DMS79 (cell line): ENCODE measurements at places on chromosomes 7 and 10.

GRCh38 chr10:61136139-61136538 lies 192.2 kb upstream of the RHOBTB1 start:
- no peak for DNase-seq

GRCh38 chr7:32518534-32519140 lies 23.3 kb downstream of the AVL9 start:
- DNase-seq = no peak

- no peak for DNase-seq
These were observed 39.6 kb downstream of the STAM start for GRCh38 chr10:17683541-17683940.

DNA sequence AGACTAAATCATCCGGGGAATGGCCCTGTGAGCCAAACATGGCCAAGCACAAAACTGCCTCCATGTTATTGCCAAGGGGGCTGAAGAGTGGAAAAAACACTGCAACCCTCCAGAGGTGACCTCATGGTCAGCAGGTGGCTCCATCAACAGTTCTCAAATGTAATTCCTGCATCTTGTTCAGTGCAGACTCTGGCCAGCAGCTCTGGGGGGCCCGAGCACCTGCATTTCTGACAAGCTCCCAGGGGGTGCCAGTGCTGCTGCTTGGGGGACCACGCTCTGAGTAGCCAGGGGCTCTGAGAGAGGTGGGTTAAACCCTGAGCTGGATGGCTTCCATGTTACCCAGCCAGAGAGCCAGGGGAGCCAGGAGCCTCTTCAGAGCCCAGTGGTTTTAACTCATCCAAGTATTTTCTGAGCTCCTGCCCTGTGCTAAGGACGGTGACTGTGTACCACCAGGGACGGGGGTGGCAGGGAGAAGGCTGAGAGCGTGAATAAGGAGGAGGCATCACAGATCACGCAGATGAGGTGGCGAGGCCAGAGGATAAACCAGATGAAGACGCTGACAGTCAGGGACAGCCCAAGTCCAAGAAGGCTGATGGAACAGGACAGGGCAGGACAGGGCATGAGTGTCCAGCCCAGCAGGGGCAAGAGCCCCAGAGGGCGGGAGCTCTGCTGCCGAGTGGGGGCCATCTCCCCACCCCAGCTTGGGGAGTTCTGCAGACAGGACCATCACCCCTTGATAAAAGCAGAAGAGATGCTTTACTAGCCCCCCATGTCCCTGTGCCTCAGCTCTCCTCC lies 52.9 kb downstream of the CLEC2L start:
- DNase-seq = no peak

DNA sequence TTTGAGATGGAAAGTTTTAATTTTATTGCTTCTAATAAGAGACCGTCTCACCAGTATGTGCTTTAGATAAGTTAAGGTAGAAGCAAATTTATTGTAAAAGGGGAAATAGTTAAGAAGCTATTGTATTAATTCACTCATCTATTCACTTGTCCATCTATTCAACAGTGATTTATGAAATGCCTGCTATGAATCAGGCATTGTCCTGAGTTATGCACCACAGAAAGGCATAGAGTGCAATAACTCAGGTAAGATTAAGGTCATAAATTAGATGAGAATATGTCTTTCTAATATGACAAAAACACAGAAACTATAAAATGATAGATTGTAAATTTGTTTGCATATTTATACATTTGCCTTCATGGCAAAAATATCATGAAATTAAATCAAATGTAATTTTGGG lies 379.3 kb upstream of the PCDH15 start:
- DNase-seq = no peak

- DNase-seq = no peak
These were observed 8.0 kb downstream of the EPHB6 start for GRCh38 chr7:142862786-142863400.

DNA sequence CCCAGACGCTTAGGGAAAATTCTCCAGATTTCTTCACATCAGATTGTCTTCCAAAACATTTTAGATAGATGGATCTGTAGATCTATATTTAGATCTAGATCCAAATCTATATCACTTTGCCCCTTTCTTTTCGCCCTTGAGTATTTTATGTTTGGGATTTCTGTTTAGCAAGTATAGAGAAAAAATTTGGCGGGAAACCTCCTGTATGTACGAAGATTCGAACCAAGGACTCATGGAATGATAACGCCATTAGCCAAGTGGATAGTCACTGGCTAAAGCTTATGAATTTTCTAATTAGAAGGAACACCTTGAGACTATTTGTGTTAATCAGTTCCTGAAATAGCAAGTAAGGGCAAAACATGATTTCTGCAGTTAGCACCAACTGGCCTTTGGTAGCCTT lies 1.2 kb downstream of the THNSL1 start:
- DNase-seq = no peak

DNA sequence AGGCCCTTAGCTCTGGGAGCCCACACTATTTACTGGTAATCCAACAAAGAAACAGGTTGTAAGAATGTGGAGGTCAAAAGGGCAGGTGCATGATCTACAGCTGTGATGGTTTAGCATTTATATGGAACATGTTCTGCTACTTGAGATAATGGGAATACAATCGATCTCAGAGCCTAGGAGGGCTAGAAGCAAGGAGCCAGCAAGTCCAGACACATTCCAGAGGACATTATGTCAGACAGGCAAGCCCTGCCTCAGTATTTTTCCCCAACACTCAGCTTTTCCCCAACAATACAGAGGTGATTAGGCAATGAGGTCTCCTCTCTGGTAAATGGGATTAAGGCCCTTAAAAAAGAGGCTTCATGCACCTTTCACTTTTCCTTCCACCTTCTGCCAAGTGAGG lies 21.4 kb upstream of the GNAT3 start:
- DNase-seq = no peak

- DNase-seq = no peak
These were observed 54.1 kb downstream of the HK1 start for GRCh38 chr10:69332278-69333010.

DNA sequence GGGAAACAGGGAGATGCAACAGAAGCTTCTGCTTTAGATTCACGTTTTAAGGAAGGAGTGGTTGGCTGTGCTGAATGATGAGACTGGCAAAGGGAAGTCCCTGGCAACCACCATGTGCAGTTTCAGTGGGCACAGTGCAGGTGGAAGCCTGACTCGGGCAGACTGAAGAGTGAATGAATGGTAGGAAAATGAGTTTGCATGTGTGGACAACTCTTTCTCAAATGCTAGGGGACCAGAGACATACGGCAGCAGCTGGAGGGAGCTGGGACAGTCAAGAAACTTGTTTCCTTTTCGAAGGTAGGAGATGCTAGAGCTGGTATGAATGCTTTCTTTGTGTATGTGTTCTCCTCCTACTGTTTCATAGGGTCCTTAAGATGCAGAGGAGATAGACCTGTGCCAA lies 29.0 kb downstream of the PODXL start:
- no peak for DNase-seq

DNA sequence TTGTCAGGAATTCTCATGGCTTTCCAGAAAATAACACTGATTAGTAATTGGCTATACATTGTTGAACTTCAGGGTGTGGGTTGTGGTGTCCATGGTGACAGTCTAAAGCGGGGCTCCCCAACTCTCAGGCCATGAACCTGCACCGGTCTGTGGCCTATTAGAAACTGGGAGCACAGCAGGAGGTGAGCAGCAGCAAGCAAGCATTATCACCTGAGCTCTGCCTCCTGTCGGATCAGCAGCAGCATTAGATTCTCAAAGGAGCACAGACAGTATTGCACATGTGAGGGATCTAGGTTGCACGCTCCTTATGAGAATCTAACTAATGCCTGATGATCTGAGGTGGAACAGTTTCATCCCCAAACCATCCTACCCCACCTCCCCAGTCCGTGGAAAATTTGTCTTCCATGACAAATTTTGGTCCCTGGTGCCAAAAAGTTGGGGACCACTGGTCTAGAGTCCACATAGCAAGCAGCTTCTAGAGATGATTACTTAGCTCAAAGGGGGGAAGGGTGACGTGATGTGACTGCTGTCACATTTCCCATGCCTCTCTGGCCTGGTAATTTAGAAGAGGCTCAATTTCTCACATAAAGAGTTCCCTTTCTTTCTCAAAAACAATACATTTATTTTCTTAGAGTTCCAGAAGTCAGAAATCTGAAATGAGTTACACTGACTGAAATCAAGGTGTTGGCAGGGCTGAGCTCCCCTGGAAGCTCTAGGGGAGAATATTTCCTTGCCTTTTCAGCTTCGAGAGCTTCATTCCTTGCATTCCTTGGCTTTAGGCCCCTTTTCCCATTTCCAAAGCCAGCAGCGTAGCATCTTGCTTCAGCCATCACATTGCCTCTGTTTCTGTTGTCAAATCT lies 17.6 kb upstream of the FAM221A start:
- no peak for DNase-seq

DNA sequence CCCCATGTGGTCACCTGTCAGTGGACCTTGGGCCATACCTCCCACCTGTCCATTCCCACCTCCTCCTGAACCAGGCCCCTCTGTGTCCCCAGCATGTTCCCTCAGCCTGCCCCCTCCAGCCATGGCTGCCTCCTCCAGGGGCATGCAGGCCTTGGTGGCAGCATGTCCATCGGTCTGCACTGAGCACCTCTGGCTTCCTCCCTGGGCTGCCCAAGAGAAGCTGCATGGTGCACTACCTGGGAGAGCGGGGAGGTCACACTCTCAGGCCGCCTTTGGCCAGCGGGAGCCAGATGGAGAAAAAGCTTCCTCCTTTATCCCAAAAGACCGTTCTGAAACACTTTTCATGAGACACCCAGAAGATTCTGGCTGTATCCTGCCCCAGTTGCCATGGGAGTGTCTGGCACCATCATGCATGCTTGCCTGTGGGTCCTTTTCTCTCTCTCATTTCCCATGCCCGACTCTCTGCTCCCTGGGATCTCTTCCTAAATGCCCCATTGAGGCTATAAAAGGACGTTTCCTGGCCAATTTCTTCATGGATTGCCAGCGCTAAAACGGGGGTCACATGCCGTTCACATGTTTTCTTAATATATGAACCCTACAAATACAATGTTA lies 45.5 kb upstream of the MGMT start:
- DNase-seq = no peak

GRCh38 chr10:24744946-24745345 lies 21.3 kb upstream of the ARHGAP21 start:
- no peak for DNase-seq

DNA sequence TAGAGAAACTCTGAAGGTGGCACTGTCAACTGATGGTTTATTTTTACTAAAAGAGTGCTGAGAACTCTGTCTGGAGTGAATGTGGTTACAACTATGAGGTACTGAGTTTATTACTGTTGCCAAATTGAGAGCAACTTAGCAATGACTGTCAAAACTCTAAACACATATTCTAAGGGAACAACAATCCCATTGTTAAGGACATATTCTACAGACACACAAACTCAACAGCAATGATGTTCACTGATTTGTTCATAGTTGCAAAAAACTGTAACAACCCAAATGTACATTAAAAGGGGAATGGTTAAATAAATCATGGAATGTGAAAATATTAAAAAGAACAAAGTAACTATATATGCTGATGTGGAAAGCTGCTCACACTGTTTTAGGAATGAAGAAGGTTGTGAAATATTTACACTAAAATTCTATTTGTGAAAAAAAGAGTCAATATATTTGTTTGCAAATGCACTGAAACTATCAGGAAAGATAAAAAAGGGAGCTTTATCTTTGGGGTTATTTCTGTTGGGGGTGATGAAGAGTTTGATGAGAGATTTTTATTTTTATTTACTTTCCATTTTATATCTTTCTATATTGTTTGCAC lies 12.9 kb downstream of the PON2 start:
- DNase-seq = no peak

GRCh38 chr10:63522277-63522687 lies 1.1 kb downstream of the REEP3 start:
- peak; percentile 27 for DNase-seq

DNA sequence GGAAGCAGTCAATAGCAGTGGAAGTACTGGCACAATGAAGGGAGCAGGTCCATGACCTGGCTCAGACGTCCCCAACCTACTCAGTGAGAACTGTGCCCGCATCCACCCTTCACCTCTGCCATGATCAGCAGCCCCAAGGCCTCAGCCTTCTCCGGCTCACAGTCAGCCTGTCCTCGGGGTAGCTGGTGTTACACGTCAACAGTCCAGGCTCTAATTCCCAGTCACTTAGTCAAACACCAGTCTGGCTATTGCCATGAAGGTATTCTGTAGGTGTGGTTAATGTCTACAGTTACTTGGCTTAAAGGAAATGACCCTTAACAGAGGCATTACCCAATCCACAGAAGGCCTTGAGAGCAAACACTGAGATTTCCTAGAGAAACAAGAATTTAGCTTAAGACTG lies 49.1 kb downstream of the GRB10 start:
- no peak for DNase-seq

DNA sequence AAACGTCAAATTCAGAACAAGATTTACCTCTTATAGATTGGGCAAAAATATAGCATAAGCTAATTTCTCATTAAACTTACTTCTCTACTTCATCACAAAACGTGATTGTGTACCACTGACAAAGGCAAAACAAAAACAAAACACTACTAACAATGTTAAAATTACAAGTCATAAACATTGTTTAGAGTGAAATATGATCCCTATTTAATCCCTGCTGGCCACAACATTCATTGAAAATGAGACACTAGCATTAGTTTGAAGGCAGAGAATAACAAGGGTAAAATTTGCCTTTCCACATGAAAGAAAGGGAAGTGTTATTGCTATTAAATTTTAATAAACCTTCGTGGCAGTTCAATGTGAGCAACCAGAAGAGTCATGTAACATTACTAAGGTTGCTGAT lies 45.0 kb downstream of the SEMA3A start:
- DNase-seq = no peak

DNA sequence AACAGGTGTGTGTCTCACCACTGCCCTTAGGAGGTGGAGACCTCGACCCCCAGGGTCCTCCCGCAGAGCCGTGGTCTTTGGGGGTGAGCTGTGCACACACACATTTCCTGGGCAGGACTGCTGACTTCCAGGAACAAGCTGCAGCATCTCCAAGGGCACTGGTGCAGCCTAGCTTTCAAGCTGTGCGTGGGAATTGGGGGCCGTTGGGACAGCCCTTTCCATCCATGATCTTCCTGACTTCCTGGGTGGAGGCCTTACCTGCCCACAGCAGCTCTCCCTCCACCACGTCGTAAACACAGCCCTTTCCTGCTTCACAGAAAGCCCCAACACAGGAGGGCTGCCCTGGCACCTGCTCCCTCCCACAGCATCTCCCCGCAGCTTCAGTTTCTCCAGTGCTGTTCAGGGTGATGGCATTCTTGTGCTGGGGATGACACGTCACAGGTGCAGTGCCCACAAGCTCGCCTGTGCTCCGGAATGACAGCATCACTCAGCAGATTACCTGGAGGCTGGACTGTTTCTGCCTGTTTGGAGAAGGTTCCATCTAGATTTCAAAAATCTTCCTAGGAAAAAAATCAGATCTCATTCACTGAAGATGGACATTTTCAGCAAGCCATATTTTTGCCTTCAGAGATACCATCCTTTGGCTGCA lies 208.0 kb upstream of the PPP2R2D start:
- DNase-seq = no peak

GRCh38 chr7:87154569-87154968 lies 2.3 kb downstream of the DMTF1 start:
- no peak for DNase-seq

- no peak for DNase-seq
These were observed 84.4 kb upstream of the SEM1 start for GRCh38 chr7:96794063-96794462.

GRCh38 chr7:65269150-65269856 lies 104.4 kb upstream of the ZNF92 start:
- peak; percentile 89 for DNase-seq
